ENCODE measurements at places on chromosomes 2 and 18.

DNA sequence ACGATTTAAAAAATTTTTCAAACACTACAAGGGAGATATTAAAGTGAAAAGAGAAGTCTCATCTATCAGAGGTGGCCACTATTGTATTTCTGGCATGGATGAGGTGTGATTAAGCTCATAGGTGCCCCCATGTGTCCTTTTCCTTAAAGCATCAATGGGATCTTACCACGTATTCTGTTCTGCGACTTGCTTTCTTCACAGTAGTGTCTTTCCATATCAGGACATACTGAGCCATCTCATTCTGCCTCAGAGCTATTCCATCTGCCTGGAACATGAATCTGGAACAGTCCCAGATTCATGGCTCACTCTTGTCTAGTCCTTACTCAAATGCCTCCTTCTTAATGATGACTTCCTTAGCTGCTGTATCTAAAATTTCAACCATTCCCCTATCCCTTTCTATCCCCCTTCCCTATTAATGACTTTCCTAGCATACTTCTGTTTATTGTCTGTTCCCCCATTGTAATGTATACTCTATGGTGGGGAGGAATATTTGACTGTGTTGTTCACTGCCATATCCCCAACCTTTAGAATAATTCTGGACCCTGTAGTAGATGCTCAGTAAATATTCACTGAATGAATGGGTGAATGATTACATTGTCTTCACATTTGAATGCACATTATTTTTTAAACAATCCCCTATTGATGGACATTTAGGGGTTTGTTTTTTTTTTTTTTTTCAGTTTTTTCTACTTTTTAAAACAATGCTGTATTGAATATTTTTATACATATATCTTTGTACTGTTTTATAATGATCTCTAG lies 11.1 kb downstream of the STAMBP start:
- no peak for DNase-seq

DNA sequence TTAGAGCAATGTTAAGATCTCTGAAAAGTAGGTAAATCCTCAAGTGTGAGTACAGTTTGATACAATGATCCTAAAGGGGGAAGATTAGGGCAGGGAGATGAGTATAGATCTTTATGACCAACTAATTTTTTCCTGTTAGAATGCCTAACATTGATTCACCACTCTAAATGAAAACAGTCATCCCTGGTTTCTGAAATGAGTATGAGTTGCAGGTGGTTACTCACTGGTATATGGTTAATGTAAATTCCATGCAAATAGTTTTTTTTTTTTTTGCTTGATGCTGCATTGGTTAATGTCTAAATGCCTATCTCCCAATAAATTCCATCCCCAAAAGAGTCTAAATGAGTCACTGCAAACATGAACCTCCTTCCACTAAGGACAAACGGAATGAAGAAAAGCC lies 55.0 kb upstream of the SERPINB2 start:
- no peak for DNase-seq

DNA sequence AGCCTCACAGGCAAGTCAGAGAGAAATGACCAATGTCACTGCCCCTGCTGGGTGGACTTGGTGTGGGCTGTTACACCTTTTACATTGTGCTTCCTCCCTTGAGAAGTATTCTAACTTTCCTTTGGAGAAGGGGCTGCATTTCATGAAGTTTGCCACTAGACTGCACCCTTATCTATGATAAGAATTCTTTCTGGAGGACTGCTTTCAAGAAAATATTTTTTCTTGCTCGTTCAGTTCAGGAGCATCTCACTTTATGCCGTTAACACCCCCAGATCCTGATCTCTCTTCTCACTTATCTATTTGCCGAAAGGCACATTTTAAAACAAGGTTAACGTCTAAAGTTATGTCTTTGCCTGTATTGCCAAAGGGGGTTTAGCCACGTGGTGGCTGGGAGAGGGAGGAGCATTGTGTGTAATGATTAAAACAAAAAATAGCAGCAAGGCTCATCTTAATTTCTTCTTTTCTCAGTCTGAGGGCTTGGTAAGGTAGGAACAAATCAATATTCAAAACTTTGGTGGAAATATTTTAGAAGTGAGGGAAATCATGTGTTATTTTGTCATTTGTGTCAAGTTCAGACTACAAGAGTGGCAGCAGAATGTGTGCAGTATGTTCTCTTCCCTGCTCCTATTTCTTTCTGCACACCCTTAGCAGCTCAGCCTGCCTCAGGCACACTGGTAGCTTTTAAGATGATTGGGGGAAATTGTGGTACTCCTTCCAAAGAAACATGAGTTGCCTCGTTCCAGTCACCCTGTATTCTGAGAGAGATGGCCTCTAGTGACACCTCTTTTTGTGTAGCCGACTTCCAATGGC lies 1.6 kb upstream of the IGFBP5 start:
- no peak for DNase-seq

GRCh38 chr2:30768708-30769480 lies 38.4 kb downstream of the CAPN13 start:
- no peak for DNase-seq

- peak; percentile 14 for DNase-seq
Measured at GRCh38 chr2:65064728-65065552, 8.7 kb downstream of the CEP68 start.

GRCh38 chr2:104856086-104856972 lies 2.4 kb downstream of the POU3F3 start:
- DNase-seq: no peak

Data from stimulated activated CD8-positive, alpha-beta memory T cell treated with anti-CD3 and anti-CD28 coated beads, Interleukin-7, amount 100 ng/mL, for 4 hours (primary cell).